ENCODE measurements at places on chromosomes 12 and 14.

- peaks cover 22% of the 10 kb centered on the region for H3K4me1 ChIP-seq
- no peak for DNase-seq
- peaks cover 6% of the 10 kb centered on the region for H3K36me3 ChIP-seq
- H3K27ac ChIP-seq: peak overlapping the region; percentile 71
- no peaks in the 10 kb centered on the region for H3K27me3 ChIP-seq
- H3K4me3 ChIP-seq: peak overlapping the region; percentile 79
Measured at GRCh38 chr12:88141425-88141773, 489 bp downstream of the CEP290 start.

DNA sequence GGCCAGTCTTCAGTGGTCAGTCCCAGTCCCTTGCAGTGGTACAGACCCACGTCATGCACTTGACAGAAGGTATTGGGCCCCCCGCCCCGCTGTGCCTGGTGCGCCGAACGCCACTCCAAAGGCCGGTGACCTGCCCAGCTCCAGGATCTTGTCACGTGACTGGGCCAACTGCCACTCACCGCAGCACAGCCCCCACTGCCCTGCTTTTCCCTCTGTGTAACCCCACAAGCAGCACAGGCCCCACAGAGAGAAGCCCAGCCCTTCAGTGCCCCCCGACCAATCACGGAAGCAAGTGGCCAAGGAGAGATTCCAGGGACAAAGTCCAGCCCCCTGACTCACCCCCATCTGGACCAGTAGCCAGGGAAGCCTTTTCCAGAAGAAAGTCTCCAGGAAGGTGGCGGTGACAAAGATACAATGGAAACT is 498 bp downstream of the GPR132 start:
- H3K4me3 ChIP-seq: no peak overlapping the region
- H3K27ac ChIP-seq: no peak overlapping the region
- H3K4me1 ChIP-seq: no peaks in the 10 kb centered on the region
- no peaks in the 10 kb centered on the region for H3K27me3 ChIP-seq
- no peaks in the 10 kb centered on the region for H3K36me3 ChIP-seq

GRCh38 chr14:99686557-99687283 is 2.6 kb downstream of the CYP46A1 start:
- no peak overlapping the region for H3K4me3 ChIP-seq
- no peak for DNase-seq
- H3K27me3 ChIP-seq: peaks cover 5% of the 10 kb centered on the region
- no peak overlapping the region for H3K27ac ChIP-seq
- no peaks in the 10 kb centered on the region for H3K4me1 ChIP-seq
- H3K36me3 ChIP-seq: no peaks in the 10 kb centered on the region

- peaks cover 3% of the 10 kb centered on the region for H3K4me1 ChIP-seq
- DNase-seq: no peak
- no peak overlapping the region for H3K4me3 ChIP-seq
- H3K27me3 ChIP-seq: no peaks in the 10 kb centered on the region
- H3K27ac ChIP-seq: no peak overlapping the region
Measured at GRCh38 chr12:50720085-50720484, 43.8 kb upstream of the ATF1 start.

All from A673 (cell line).